ENCODE measurements at places on chromosomes 4 and X. TPM values are rescaled to one million over a fixed set of nuclear protein-coding genes. Genes with fewer than 3 reads are reported as not detected.

DNA sequence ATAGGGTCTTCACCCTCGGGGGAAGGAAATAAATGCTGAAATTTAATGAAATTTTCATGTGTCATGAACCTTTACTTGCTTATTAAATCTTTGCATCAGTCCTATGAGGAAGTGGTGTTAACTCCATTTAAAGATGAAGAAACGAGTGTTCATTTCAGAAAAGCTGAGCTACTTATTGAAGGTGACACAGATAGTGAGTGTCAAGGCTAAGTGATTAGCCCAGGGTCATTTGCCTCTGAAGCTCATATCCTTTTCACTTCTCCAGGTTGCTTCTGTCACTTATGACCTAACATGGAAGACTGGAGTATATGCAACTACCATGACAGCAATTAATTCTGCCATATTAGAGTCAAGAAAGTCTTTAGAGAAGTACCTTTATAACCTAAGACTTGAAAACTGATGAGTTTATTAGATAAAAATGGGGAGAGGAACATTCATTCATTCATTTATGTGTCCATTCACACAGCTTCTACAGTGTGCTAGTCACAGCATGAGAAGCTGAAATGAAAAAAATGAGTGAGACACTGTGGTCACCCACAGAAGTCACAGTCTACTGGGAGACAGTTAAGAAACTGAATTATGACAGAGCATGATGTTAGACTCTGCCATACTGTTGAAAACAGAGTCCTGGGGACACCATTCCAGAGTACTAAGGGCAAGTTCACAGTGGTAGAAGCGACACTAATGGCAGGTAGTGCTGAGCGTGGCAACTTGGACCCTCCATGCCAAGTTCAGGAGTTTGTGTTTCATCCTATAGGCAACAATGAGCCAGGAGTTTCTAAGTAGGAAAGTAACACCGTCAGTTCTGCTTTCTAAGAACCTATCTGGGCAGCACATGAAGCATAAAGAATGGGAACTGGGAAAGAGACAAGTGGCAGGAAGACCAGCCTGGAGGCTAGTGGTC is 21.3 kb downstream of the ALPK1 start:
- ATAC-seq, result no peak

The HERC5 gene
- total RNA-seq, result 0.80 TPM

The KANTR gene
- 6.6 TPM for total RNA-seq

The SMR3B gene
- not detected for total RNA-seq

The ERVMER34-1 gene
- total RNA-seq, result 5.1 TPM

GRCh38 chr4:154854362-154854761 is 73.3 kb downstream of the RBM46 start:
- ATAC-seq, result no peak
